ENCODE measurements at places on chromosomes 7 and 10. TPM values are rescaled to one million over a fixed set of nuclear protein-coding genes. Genes with fewer than 3 reads are reported as not detected.

The CHCHD3 gene
- 92.7 TPM for total RNA-seq

The OGDHL gene
- total RNA-seq, result 0.91 TPM

The AGAP9 gene
- 1.6 TPM for total RNA-seq

The ZNF853 gene
- 0.97 TPM for total RNA-seq

The GPR26 gene
- total RNA-seq, result not detected

The KLF14 gene
- 0.15 TPM for total RNA-seq

The IFIT2 gene
- total RNA-seq, result 0.97 TPM

Data from epithelial cell of umbilical artery (primary cell).